Type B pancreatic cell (in vitro differentiated cells): ENCODE measurements at places on chromosomes 6 and 20. TPM values are rescaled to one million over a fixed set of nuclear protein-coding genes. Genes with fewer than 3 reads are reported as not detected.

DNA sequence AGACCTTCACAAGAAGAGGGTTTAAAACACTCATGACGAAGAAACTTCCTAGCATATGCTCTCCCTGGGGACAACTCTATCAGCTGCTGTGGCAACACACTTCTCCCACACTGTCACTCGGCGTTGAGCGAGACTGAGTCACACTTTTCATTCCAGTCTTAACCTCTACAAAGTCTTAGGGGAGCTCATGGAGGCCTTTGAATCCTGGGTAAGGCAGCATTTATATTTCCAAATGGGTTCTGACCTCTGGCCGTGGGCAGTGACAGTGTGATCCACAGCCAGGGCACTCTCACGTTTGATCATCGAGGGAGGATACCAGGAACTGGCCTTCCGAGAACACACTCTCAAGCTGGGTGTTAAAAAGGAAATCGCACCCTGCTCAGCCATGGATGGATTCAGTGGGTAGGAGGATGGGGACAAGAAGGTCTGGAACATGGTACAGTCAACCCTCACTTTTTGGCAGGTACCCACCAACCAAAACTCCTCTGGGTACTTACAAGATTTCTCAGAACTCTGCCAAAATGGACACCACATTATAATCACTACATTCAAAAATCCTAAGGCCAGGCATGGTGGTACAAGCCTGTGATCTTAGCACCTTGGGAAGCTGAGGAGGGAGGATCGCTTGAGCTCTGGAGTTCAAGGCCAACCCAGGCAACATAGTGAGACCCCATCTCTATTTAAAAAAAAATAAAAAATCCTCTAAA, 19.6 kb downstream of the RRBP1 start:
- DNase-seq = no peak

GRCh38 chr6:46113370-46113769, 16.4 kb upstream of the ENPP4 start:
- DNase-seq = no peak

DNA sequence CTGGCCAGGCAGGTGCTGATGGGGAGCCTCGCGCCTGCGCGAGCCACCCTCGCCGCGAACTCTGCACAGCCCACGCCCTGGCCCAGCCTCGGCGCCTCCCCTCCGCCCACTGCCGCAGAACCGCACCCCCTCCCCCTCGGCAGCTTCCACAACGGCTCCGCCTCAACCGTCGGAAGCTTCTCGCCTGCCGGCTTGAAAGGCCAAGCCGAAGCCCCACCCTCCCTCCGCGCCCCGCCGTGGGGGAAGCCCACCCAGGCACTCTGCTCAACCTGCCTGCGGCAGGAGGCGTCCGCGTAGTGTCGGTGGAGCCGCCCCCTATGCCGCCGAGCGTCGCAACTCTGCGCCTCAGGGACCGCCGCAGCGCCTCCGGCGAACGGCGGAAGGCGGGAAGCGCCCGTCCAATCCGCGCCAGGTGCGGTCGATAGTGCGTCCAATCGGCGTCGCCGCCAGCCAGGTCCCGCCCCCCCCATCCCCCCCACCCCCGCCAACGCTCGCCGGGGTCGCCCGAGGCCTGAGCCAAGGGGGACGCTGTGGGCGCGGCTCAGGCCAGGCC, at the start of gene SYCP2:
Gene SYCP2 (minus strand): TSS at position 342 of the 553 bp plus-strand sequence. CDS start 11,224 bp downstream, outside the sequence.
- no peak for DNase-seq

GRCh38 chr6:145531032-145531431, 204.3 kb downstream of the EPM2A start:
- no peak for DNase-seq

GRCh38 chr6:81694207-81694606, 58.3 kb downstream of the TENT5A start:
- no peak for DNase-seq

DNA sequence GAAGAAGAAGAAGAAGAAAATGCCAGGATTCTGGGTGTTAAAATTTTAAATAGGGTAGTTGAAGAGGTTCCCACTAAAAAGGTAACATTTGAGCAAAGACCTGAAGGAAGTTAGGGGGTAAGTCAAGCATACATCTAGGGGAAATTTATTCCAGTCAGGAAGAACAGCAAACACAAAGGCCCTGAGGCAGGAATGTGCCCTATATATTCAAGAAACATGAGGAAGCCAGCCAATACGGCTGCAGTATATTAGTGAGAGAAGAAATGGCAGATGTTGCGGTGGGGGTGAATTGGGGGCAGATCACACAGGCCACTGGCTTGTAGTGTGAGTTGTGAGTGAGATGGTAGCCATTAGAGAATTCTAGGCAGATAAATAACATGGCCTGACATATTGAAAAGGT, 6.0 kb downstream of the ZNF76 start:
- DNase-seq = no peak

DNA sequence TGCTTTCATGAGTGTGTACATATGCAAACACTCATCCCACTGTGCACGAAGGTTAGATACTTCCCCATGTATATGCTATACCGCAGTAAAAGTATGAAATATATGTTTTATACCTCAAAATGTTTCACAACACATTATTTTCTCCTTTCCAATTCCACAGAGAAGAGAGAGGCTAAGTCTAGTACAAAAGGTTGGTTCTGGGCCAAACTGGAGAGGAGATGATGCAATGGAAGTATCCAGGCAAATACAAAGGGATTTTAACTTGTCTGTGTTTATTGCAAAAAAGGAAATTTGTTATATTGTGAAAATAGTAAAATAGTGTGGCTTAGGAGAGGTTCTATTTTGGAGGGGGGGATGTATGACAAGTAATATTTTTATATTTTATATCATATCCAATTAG, 112.6 kb downstream of the PLCB1 start:
- DNase-seq = no peak

DNA sequence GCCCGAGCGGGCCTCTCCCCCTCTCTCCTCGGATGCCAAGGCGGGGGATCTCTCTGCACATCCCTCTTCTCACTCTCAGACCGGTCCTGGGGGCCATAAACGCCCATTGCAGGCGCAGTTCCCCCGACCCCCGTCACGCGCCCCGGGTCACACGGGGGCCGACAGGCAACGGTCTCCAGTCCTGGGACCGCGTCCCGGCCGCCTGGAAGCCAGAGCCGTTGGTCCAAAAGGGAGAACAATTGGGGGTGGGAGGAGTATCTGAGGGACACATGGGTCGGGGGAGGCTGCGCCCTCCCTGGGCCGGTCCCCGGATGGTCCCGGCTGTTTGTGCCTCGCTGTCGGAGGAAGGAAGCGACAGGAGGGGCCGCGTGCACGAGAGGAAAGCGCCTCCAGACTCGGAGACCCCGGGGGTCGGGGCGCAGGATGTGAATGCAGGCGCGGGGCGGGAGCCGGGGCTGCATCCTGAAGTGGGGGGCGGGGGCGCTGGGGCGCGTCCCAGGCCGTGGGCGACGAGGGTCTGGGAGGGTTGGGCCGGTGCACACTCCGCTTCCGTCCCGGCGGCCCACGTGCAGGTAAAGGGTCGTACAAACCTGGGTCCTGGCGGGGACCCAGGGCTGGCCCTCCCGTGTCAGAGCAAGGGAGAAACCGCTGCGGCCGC, 903 bp downstream of the SLC4A11 start:
- no peak for DNase-seq

DNA sequence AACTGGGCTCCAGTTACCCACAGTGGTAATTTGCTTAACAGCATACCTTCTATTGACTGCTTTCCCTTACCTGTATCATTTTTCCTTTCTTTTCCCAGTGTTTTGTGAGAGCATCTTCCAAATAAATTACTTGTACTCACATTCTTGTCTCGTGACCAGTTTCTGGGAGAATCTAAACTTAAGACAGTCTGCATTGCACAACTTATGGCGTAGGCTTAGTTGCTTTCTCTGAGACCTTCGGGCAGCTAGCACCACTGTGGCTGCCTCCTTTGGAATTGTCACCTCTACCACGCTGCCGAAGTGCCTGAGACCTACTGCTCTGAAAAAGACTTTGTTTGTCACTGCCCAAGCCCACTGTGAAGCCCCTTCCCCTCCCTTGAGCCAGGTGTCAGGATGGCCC, 188.1 kb upstream of the BMP2 start:
- DNase-seq = no peak

DNA sequence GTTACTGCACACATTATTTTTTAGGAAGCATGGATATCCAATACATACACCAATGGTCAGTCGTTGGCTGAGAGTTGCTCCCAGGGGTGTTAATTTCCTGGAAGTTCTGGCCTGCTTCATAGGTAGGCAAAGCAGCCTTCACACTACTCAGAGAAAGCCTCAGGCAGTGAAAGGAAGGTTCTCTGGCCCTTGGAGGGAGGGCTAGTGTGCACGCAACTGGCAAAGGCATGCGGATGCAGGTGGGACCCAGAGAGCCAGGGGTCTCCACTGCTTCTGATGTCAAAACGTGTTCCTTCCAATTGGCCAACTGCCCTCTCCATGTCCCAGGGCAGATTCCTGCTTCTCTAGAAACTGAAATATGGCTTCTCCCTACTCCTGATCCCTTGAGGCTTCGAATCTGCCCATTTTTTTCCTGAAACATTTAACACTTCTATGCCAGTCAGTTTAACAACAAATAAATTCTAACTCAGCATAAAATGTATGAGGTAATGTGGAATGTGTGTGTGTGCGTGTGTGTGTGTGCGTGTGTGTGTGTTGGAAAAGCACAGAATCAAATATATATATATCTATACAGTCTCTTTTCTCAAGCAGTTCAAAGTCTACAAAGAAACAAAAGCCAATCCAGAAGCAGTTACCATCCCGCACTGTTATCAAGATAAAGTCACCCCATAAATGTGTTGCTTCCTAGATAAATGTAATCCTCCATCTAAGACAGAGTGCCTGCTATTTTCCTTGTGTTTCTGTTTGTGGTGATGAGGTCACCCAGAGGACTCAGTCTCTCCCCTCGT, 94.0 kb upstream of the HIVEP1 start:
- DNase-seq = no peak

- DNase-seq = no peak
These were observed 229.3 kb downstream of the RFPL4B start for GRCh38 chr6:112576423-112576822.

- DNase-seq = no peak
These were observed 6.8 kb downstream of the NPBWR2 start for GRCh38 chr20:64100566-64100888.

DNA sequence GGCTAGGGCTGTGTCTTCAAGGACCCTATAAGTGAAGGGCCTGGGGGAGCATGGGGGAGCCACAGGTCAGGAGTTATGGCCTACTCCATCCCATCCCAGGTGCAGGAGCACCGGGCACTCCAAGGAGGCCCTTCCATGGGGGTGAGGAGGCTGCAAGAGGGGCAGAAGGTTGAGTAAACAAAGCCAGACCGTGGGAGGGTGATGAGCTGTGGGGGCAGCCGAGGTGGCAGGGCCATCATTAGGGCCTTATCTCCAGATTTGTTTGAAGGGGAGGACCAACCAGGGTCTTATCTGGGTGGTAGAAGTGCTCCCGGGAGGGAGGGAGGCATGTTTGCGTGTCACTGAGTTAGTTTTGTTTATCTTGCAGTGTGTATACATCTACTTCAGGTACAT, 2.1 kb upstream of the FAM83C start:
- DNase-seq = no peak

DNA sequence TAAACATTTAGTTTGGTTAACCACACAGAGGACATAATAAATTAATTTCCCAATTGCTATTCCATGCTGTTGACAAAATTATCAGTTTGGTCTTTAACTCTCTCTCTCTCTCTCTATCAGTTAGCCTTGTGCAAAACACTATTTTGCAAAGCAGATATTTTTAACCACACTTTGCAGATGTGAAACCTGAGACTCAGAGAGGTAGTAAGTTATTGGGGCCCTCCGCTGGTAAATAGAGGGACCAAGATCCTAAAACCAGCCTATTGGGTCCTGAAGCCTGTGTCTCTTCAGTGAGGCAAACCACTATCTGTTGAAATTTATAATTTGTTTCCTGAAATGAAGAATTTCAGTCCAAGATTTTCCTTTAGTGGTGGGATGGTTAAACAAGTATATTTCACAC, 231.0 kb downstream of the SOD2 start:
- no peak for DNase-seq

Gene NUS1
- total RNA-seq = 36.5 and 42.1 TPM in 2 replicates

Gene TRAPPC3L
- total RNA-seq = 0.27 and 0.31 TPM in 2 replicates

Gene EDN1
- 8.9 and 20.3 TPM in 2 replicates for total RNA-seq

Gene PRR18
- total RNA-seq = 0.80 and 1.5 TPM in 2 replicates

Gene THBD
- 1.5 and 5.8 TPM in 2 replicates for total RNA-seq

Gene MRPS18A
- total RNA-seq = 43.7 and 49.1 TPM in 2 replicates

Gene ZBTB46
- total RNA-seq = 9.8 and 13.6 TPM in 2 replicates
